ENCODE measurements at places on chromosomes 7 and 10. TPM values are rescaled to one million over a fixed set of nuclear protein-coding genes. Genes with fewer than 3 reads are reported as not detected.

SPACDR gene
- total RNA-seq = not detected

TRPV5 gene
- total RNA-seq = not detected

TAC1 gene
- total RNA-seq = 1.6 TPM

ICA1 gene
- 8.9 TPM for total RNA-seq

TSPAN33 gene
- total RNA-seq = 29.7 TPM

ANAPC16 gene
- total RNA-seq = 58.5 TPM

MTG1 gene
- total RNA-seq = 21.9 TPM

HABP2 gene
- total RNA-seq = under 0.01 TPM

All from skeletal muscle tissue (tissue), 5 donors.